ENCODE measurements at places on chromosomes 6 and 20.
A peak's percentile ranks its signal among the peaks of the same experiment; 100 is the strongest.

DNA sequence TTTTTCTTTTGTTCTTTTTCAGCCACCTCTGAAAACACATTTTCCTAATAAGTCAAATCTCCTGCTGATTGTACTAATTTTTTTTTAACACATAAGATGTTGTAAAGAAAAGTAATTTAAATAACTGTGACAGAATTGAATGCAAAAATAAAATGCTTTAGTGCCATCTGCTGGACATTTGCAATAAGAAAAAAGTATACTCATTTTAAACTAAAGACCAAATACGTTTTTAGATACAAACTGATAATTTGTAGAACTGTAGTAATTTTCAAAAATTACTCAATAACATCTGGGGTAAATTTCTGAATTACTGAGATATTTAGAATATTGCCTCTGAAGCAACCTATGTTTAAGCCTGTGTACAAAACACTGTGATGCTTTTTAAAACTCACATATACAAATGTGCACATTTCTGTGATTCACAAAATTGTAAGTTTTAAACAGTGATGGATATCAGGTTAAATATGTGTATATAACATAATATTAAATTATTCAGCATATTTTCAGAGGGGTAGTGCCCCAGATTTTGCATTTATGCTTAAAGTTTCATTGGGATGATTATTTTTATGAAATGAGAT is 198.7 kb downstream of the RIMS1 start:
- no peak for DNase-seq

- DNase-seq = no peak
Measured at GRCh38 chr6:141024526-141024925, 1108.2 kb upstream of the GJE1 start.

- DNase-seq = no peak
Measured at GRCh38 chr20:46277602-46278001, 30.7 kb downstream of the CDH22 start.

DNA sequence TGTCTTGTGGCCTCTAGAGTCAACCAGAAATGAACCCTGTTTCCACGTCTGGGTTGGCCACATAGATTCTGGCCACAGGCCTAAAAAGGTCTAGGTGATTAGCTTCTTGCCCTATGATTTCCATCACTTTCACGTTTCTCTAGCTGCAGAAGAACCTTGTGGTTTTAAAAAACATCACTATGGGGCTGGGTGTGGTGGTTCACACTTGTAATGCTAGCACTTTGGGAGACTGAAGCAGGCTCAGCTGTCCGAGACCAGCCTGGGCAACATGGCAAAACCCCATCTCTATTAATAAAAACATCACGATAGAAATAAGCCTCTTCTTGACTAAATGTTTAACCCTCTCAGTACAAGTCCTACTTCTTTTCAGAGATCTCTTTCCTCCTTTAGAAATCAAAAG is 27.6 kb downstream of the POLR1C start:
- no peak for DNase-seq

DNA sequence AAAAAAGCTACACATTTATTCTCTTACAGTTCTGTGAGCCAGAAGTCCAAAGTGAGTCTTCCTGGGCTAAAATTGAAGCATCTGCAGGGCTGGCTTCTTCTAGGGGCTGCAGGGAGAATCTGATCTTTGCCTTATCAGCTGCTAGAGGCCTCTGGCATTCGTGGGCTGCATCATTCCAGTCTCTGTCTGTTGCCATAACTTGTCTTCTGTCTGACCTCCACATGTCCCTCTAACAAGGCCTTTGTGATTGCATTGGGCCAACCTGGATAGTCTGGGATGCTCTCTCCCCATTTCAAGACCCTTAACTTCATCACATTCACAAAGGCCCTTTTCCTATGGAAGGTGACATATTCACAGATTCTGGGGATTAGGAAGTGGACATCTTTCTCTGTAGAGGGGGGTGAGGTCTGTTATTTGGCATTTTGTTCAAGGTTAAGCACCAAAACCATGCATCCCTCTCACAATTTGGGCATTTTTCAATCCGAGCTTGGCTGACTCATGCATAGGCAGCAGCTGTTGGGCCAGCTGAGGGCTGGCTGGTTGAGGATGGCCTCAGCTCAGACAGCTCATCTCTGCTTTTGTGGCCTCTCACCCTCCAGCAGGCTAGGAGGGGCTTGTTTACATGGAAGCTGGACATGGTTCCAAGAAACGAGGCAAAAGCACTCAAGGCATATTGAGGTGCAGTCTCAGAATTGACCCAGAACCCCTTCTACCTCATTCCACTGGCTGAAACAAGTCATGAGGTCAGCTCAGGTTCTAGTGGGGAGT is 116.1 kb upstream of the NXT1 start:
- no peak for DNase-seq

GRCh38 chr6:45527210-45527609 is 149.5 kb upstream of the SUPT3H start:
- DNase-seq = no peak

DNA sequence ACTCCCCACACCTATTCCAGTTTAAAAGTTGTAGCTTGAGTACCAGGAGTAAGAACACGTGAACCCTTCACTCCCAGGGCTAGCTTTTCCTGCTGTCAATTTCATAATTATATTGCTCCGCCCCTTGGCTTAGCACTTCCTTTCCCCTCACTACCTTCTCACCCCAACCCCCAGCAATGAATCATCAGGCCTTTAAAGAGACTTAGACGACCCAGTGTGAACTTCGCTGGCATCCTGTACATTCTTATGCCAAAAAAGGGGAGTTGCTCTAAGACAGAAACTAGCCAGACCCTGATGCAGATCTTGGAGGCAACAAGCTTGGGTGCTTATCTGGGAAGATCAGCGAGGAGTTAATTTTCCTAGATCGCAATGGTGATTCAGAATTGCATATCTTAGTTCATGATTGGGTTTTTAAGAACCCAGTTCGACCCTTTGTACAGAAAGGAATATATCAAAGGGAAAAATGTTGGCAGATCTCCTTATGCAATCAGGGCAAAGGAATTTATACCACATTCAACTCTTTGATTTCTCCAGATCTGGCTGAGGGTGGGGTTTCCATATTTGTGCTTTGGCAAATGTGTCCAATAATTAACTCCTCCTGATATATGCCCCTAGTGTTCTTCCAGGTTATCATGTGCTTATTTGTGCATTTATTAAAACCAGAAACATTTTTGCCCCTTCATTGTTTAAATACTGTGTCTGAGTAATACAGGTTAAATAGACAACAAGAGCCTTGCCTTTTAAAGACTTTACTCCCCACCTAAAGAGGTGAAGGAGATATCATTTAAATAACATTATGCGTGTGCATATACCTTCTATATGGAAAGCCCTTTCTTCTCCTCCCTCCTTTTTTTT is 8.1 kb upstream of the ATXN1 start:
- peak; percentile 63 for DNase-seq

DNA sequence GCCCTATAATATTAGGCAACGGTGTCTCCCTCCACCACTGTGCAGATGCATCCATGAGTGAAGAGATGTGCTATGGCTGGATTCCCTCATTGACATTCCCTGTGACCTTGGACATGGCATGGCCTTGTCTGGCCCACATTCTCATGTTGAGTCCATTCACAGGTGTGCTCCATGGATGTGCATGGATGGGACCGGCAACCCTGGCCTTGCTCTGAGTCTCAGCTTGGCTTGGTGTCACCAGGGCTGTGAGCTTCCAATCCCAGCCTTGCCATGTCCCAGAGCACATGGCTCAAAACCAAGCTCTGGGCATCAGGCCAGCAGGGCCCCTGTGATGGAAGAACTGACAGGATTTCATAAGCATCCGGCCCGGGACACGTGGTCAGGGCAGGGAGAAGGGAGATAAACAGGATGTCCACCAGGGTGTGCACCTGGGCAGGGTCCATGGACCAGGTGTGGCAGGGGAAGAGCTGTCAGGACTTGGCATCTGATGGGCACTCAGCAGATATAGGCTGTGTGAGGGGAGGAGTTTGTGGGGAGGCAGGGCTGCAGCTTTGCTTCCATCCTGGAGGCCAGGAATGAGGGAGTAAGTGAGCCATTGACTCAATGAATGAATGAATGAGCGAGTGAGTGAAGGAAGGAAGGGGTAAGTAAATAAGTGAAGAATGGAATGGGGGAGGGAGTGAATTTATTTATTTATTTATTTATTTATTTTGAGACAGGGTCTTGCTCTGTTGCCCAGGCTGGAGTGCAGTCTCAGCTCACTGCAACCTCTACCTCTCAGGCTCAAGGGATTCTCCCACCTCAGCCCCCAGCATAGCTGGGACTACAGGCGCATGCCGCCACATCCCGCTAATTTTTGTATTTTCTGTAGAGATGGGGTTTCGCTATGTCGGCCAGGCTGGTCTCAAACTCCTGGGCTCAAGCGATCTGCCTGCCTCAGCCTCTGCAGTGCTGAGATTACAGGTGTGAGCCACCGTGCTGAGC is 15.7 kb downstream of the NRSN2 start:
- no peak for DNase-seq

DNA sequence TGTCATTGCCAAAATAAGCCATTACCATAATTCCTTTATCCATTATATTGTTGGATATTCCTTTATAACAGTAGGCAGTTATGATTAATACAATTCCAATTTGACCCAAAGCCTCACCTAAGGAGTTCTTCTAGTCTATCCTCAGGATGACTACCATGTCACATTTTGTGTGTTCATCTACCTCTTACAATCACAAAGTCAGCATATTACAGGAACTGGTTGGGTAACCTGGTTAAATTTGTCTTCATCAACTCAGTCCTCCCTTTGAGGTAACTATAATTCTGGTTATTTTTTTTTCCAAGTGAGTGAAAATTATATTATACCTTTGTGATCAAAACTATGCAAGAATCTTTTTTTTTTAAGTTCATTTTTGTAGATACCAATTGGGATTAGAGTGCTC is 540.5 kb downstream of the BTBD3 start:
- no peak for DNase-seq
